ENCODE measurements at places on chromosomes 2 and 18.

GRCh38 chr18:50606609-50607008 lies 46.7 kb downstream of the MAPK4 start:
- DNase-seq = no peak

DNA sequence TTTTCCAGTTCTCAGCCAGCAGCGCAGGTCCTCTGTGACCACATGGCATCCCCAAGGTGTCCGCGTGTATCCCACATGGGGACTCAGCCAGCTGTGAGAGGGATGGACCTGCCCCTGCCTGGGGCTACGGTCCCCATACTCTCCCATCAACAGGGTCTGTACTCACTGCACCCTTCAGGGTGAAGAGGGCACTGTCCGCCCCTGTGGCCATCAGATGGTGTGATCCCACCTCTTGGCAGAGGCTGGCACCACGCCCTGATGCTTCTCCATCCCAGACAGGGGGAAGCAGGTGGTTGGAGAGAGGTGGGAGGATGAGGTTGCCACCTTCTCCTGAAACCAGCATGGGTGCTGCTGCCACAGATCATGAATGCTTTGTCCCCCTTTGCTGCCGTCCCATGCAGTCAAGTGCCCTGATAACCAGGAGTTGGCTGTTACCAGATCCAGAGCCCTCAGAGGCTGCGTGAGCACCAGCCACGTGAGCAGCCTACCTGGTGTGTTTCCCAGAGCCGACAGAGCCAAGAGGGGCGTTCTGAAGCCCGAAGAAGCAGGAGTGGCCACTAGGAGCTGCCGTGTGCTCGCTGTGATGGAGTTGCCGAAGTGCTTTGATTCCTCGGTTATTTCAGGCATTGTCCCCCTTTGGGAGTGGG lies 93.9 kb downstream of the SH3RF3 start:
- no peak for DNase-seq

DNA sequence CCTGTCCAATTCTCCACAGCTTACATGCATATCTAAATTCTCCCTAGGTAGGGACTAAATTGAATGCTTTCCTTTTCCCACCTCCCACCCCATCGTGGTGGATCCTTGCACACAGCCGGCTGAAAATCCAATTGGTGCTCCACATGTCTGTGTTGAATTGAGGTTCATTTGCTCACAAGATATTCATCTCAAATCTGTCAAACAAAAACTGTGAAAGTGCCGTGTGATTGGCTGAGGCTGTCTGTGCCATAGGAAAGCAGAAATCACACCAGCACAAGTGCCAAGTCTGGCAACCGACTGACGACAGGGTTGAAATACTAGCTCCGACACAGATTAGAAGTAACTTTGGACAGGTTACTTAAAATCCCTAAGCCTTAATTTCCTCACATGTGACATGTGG lies 823.3 kb downstream of the TDRD15 start:
- DNase-seq = no peak

GRCh38 chr18:75207310-75208154 lies 1.4 kb downstream of the PTGR3 start:
- DNase-seq = peak; percentile 29

DNA sequence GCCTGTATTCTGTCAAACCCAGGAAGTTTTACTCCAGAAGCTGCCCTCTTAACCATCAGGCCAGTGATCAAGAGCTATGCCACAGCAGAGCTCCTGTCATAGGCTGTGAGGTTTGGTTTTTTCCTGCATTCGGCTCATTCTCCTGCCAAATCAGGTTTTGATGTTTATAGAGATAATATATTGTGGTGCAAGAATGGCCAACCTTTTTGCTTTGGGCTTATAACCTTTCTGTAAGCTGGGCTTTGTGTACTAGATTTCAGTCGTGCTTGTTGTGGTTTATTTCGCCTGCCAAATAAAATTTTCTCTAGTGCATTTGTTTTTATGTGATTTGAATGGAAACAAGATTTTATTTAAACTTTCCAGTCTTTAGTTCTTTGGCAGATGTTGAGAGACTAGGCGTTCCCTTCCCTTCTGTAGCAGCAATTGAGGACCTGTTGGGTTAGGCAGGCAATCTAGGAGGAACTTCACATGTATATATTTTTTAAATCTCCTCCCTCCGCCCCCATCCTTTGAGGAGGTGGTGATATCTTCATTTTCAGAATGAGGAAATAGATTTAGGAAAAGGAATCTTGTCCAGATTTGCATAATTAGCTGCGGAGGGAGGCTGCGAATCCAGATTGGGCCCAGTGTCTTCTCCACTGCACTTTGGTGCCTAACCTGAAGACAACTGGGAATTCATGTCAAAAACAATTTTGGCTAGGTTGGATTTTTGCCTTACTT lies 2.6 kb downstream of the KDM3A start:
- DNase-seq = no peak
